SK-MEL-5 (cell line): ENCODE measurements at places on chromosomes 7 and 10.
A peak's percentile ranks its signal among the peaks of the same experiment; 100 is the strongest.

- DNase-seq, result no peak
Observed at GRCh38 chr10:59276919-59277318, 85.4 kb downstream of the FAM13C start.

GRCh38 chr10:103278537-103278823 is 1.5 kb downstream of the INA start:
- DNase-seq, result no peak

- DNase-seq, result peak; percentile 47
Observed at GRCh38 chr10:11823122-11823988, at the start of gene PROSER2. PROSER2 (plus strand) TSS chr10:11823356; CDS start chr10:11852078, 28,722 bp downstream.

DNA sequence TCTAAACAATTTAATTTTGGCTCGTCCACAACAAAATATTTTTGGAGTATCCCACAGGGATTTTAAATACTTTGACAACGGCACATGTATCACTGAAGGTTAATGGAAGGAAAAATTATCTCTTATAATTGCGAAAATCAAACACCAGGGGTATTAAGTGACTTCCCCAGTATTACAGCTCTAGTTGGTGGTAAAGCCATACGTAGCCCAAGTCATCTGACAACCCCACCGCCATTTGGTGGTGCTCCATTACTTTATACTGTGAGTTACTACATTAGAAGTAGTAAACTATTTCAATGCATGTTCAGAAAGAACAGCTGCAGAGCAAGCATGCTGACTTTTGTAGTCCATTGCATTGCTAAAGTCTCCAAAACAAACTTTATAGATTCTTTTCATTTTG is 179.7 kb downstream of the HGF start:
- peak; percentile 19 for DNase-seq

DNA sequence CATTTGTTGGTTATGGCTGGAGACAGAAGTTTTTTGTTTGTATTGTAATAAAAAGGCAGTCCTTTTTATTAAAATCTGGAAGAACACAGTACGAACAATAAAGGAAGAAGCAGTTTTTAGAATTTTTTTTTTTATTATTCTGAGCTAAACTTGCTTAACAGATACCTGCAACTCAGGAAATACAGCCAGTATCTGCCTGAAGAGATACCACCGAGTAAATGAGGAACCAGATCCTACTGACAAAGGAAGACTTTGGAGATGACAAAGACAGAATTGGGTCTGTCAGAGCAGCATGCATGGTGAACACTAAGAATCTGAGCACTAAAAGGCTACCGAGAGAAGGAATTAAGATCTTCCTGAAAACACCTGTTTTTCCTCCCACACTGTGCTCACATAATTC is 1335.9 kb upstream of the SORCS1 start:
- no peak for DNase-seq

GRCh38 chr10:52019077-52019555 is 295.0 kb upstream of the DKK1 start:
- DNase-seq, result no peak

DNA sequence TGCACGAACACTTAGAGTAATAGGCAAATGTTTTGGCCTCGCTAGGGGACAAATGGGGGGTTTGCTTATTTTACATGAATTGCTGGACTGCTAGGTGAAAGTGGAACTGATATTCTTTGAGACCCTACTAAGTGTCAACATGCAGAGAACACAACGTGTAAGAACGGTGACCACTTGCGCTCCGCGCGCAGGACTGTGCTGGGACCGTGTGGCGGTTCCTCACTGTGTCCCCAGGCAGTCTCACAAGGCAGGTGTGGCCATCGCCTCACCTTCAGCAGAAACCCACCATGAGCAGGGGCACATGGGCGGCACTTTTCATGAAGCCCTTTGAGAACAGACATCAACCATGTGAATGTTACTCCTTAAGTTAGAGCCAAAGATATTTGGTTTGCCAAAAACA is 27.2 kb downstream of the PTPRN2 start:
- DNase-seq, result no peak

DNA sequence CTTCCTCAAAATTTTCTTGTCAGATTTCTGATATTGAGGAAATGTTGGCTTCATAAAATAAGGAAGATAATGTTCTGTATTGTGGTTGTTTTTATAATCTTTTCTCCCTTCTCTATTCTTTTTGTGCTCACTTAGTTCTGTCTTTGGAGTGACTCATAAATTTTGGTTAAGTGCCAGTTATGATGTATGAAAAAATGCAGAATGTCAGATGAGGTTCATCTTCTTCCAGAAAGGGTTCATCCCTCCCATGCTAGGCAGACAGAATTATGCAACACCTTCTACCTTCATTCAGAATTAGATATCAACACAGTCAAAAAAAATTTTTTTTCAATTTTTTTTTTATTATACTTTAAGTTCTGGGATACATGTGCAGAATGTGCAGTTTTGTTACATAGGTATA is 36.6 kb upstream of the CYP2C19 start:
- DNase-seq, result no peak

GRCh38 chr7:34837801-34838201 is 179.8 kb downstream of the NPSR1 start:
- DNase-seq, result no peak

GRCh38 chr10:101405001-101405400 is 51.0 kb downstream of the BTRC start:
- DNase-seq, result no peak
